Spleen (tissue), 13 donors: ENCODE measurements at places on chromosomes 2 and 18. TPM values are rescaled to one million over a fixed set of nuclear protein-coding genes. Genes with fewer than 3 reads are reported as not detected.
A peak's percentile ranks its signal among the peaks of the same experiment; 100 is the strongest.

DNA sequence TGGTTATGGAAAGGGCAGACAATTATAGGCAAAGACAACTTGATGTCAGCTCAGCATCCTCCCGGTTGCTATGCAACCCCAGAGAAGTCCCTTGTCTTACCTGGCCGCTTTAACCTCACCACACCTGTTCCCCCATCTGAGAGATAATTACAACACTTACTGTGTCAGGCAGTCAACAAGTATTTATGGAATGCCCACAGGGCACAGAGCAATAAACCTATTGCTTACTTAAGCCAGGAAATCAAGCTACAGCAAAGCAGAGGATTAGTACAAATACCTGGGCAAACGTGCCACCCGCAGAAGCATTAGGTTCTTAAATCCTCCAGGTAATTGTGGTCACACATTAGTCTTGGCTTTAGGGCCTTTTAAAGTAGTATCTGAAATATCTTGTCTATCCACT, 320.4 kb upstream of the REV1 start:
- H3K27ac ChIP-seq, result no peak overlapping the region
- H3K27me3 ChIP-seq, result no peaks in the 10 kb centered on the region
- DNase-seq, result no peak
- peaks cover 3% of the 10 kb centered on the region for H3K4me1 ChIP-seq
- no peak overlapping the region for H3K4me3 ChIP-seq

GRCh38 chr2:236574424-236575145, 5.0 kb downstream of the ACKR3 start:
- peaks cover 7% of the 10 kb centered on the region for H3K36me3 ChIP-seq
- peaks cover 34% of the 10 kb centered on the region for H3K4me1 ChIP-seq
- peak overlapping the region; percentile 43 for H3K4me3 ChIP-seq
- H3K27ac ChIP-seq, result no peak overlapping the region
- DNase-seq, result no peak
- no peaks in the 10 kb centered on the region for H3K27me3 ChIP-seq

DNA sequence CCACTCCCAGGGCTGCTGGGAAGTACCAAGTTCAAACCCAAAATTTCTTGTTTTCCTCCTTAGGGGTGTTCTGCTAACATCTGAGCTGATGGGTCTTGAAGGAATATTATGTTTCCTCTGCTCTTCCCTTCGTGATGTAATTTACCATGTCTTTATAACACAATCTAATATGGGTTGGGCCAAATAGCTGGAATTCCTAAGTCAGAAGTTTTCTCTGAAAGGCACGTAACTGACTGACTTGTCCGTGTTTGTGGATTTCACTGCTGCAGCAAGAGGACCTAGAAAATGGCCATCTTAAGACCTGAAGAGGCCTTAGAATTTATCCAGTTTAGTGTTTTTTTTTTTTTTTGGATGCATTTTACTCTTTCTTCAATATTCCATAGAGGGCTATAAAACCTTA, 256.7 kb downstream of the DCDC2C start:
- no peaks in the 10 kb centered on the region for H3K27me3 ChIP-seq
- H3K36me3 ChIP-seq, result no peaks in the 10 kb centered on the region
- no peak overlapping the region for H3K4me3 ChIP-seq

DNA sequence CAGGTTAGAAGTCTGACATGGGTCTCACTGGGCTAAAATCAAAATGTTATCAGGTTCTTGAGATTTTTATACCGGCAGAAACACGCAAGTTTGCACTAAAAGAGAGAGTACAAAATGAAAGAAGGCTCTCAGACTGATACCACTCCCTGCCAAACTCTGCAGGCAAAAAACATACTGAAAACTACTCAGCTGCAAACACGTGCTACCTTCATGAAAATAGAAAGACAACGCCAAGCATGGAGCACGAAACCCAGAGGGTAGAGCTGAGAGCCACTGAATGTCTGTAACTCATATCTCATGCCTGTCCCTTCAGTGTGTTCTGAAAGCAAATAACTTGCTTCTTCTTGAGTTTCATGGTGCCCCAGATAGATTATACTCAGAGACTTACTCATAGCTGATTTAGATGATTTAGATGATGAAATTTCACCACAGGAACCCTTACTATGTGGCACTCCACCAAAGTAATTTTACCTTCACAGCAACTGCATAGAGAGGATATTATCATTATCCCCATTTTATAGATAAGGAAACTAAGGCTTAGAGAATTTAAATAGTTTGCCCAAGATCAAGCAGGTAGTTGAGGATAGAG, 313.0 kb upstream of the SLC39A10 start:
- no peak for DNase-seq
- no peak overlapping the region for H3K4me3 ChIP-seq
- no peaks in the 10 kb centered on the region for H3K27me3 ChIP-seq
- no peaks in the 10 kb centered on the region for H3K4me1 ChIP-seq
- no peaks in the 10 kb centered on the region for H3K36me3 ChIP-seq

DNA sequence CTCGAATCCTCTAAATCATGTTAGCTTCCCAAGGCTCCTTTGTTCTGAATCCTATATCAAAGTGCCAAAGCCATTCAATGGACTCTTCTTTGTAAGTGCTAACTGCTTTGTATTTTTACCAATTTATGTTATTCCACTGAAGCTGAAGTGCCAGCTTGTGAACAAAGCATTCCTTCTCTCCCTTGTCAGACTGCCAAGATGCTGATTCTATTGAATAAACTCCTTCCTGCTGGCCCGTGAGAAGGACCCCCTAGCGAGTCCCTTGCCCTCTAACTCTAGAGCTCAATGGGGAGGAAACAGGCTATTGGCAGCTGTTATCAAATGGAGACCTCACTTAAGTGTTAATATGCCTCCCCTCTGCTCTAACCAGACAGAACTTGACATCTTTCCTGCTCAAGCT, 1097.9 kb upstream of the CNTNAP5 start:
- DNase-seq, result no peak
- H3K27me3 ChIP-seq, result no peaks in the 10 kb centered on the region
- H3K36me3 ChIP-seq, result no peaks in the 10 kb centered on the region

The ADCYAP1 gene
- not detected for total RNA-seq

The SLC16A14 gene
- 18.5 TPM for total RNA-seq

DNA sequence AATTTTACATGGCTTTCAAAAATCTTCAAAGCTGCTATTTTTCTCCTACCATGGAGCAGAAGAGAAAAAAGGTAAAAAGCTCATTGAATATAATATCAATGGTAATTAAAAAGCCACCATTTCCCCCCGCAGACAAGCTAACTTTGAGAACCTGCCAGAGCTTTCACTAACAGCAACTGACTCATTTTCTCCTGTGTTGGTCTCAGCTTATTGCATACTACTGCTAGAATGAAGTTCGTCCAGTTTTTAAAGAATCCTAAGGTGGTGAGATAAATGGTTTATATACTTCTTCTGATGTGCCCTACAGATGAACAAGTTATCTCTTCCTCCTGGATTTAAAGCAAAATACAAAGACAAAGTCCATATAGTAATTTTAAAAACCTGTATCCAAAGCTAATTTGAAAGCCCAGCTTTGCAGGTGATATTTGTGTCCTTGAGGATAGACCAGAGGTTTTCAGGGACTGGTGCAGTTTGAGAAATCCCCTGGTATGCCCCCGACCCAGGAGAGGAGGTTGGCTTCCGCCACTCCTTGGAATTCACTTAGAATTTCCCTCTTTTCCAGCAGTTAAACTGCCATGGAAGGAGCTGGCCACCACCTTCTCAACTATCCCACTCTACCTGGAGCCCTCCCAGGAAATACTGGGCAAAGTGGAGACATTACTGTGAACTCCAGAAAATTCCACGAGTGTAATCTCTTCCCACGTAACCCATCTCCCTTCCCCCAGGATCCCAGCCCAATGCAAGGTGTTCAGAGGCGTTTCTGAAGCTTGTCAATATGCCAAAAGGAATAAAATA, 17.5 kb downstream of the YPEL5 start:
- no peak overlapping the region for H3K4me3 ChIP-seq
- H3K4me1 ChIP-seq, result peaks cover 5% of the 10 kb centered on the region
- no peak for DNase-seq

The CFC1 gene
- not detected for total RNA-seq

- DNase-seq, result no peak
- H3K27me3 ChIP-seq, result no peaks in the 10 kb centered on the region
- H3K27ac ChIP-seq, result no peak overlapping the region
- H3K4me1 ChIP-seq, result no peaks in the 10 kb centered on the region
- H3K4me3 ChIP-seq, result no peak overlapping the region
Observed at GRCh38 chr2:208872591-208872990, 466.0 kb downstream of the PTH2R start.

The LOXHD1 gene
- 2.0 TPM for total RNA-seq

GRCh38 chr18:11823545-11823944, 27.7 kb upstream of the CHMP1B start:
- H3K36me3 ChIP-seq, result no peaks in the 10 kb centered on the region
- no peak for DNase-seq

The C1GALT1C1L gene
- not detected for total RNA-seq

DNA sequence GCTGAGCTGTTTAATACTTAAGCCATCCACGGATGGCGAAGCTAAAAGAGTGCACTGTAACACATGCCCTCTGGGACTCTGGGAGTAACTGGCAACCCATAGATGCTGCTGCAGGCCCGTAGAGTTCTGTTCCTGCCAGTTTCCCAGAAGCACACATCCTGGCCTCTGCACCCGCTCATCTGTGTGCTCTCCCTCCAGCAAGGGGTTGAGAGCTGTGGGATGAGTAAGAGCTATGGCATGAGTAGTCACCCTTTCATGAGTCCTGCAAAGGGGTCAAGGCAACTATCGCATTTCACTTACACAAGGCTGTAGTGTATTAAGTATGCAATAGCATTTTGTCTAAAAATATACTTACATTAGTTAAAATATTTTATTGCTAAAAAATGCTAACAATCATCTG, 1341.8 kb upstream of the NXPH2 start:
- H3K4me3 ChIP-seq, result no peak overlapping the region
- H3K27ac ChIP-seq, result no peak overlapping the region
- no peaks in the 10 kb centered on the region for H3K4me1 ChIP-seq
- H3K36me3 ChIP-seq, result no peaks in the 10 kb centered on the region
- no peaks in the 10 kb centered on the region for H3K27me3 ChIP-seq

The SAP130 gene
- total RNA-seq, result 16.8 TPM

GRCh38 chr18:45775241-45775676, 50.2 kb upstream of the SIGLEC15 start:
- H3K4me1 ChIP-seq, result peaks cover 19% of the 10 kb centered on the region
- H3K4me3 ChIP-seq, result peak overlapping the region; percentile 40
- H3K27ac ChIP-seq, result peak overlapping the region; percentile 81
- peak; percentile 88 for DNase-seq
- H3K27me3 ChIP-seq, result no peaks in the 10 kb centered on the region

GRCh38 chr2:43259512-43259911, 33.1 kb upstream of the ZFP36L2 start:
- no peak overlapping the region for H3K27ac ChIP-seq
- no peak overlapping the region for H3K4me3 ChIP-seq
- no peaks in the 10 kb centered on the region for H3K27me3 ChIP-seq
- H3K36me3 ChIP-seq, result peaks cover 8% of the 10 kb centered on the region
- DNase-seq, result no peak
- no peaks in the 10 kb centered on the region for H3K4me1 ChIP-seq

The RAB31 gene
- 85.0 TPM for total RNA-seq

DNA sequence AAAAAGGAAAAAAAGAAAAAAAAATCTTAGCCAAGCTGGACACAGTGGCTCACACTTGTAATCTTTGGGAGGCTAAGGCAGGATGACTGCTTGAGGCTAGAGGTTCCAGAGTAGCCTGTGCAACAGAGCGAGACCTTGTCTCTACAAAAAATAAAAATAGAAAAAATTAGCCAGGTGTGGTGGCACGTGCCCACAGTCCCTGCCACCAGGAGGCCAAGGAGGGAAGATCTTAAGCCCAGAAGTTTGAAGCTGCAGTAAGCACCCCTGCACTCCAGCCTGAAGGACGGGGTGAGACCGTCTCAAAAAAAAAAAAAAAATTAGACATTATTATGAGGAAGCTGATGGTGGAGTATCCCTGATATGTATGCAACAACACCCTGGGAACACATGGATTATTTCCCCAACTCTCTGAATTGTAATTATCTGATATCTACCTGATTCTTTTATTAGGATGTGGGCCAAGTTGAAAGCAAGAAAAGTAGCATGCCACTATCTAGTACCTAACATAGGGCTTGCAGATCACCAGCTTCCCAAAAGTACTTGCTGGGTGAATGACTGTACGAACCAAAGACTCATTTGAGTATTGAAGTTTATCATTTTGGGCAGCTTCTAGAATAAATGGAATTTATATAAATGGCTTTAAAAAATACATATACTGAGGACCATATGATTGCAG, 140.9 kb downstream of the TCF4 start:
- H3K27ac ChIP-seq, result no peak overlapping the region
- no peaks in the 10 kb centered on the region for H3K27me3 ChIP-seq
- no peak overlapping the region for H3K4me3 ChIP-seq
- H3K36me3 ChIP-seq, result no peaks in the 10 kb centered on the region
- H3K4me1 ChIP-seq, result no peaks in the 10 kb centered on the region
- no peak for DNase-seq

DNA sequence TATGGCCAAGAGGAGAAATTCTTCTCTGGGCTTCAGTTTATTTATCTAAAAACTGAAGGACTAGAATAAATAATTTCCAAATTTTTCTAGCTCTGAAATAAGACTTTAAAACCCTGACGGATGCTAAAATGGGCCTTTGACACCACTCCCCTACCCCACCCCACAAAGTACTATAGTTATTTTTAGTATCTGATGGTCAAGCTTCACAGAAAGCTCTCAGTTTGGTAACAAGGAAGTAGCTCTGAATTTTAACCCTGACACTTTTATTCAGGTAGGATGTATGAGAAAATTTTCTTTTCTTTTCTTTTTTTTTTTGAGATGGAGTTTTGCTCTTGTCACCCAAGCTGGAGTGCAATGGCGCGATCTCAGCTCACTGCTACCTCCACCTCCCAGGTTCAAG, 2.4 kb downstream of the RBKS start:
- no peak for DNase-seq
- H3K4me3 ChIP-seq, result no peak overlapping the region
- peaks cover 34% of the 10 kb centered on the region for H3K4me1 ChIP-seq
- H3K27ac ChIP-seq, result peak overlapping the region; percentile 98
- no peaks in the 10 kb centered on the region for H3K36me3 ChIP-seq

The LDLRAD4 gene
- 52.1 TPM for total RNA-seq

The CDKL4 gene
- total RNA-seq, result 1.1 TPM

The EN1 gene
- total RNA-seq, result not detected

The CCDC150 gene
- total RNA-seq, result 2.9 TPM

The ADRA2B gene
- total RNA-seq, result 5.3 TPM

GRCh38 chr18:22273101-22274039, 104.0 kb downstream of the GATA6 start:
- H3K27ac ChIP-seq, result no peak overlapping the region
- no peaks in the 10 kb centered on the region for H3K4me1 ChIP-seq
- no peak overlapping the region for H3K4me3 ChIP-seq
- H3K27me3 ChIP-seq, result no peaks in the 10 kb centered on the region
- DNase-seq, result no peak

DNA sequence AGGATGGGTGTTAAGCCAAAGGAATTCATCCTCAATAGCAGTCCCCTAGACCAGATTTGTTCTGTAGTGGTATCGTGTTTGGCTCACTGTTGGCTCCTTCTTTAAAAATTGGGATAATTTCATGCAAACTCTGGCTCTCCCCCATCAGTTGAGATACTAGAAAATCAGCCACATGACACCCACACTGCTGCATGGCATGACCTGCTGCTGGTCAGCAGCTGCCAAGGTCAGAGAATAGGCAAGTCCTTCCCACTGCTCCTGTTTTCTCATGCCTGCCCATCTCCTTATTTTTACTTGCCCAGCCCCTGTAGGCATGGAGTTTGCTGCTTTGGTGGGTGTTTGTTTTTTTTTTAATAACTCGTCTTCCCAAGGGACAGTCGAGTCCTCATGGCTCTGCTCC, 1.0 kb upstream of the SNRNP200 start:
- H3K36me3 ChIP-seq, result no peaks in the 10 kb centered on the region
- H3K27ac ChIP-seq, result peak overlapping the region; percentile 93
- no peak for DNase-seq
- H3K4me3 ChIP-seq, result no peak overlapping the region

The TUBB8B gene
- not detected for total RNA-seq

GRCh38 chr2:11907190-11907589, 160.8 kb downstream of the LPIN1 start:
- no peak overlapping the region for H3K27ac ChIP-seq
- DNase-seq, result no peak
- no peaks in the 10 kb centered on the region for H3K36me3 ChIP-seq

The FHL2 gene
- total RNA-seq, result 27.4 TPM

The SERPINB10 gene
- 5.6 TPM for total RNA-seq
